NCI-H748 treated with DMSO at 0.1 percent for 48 hours (cell line): ENCODE measurements at places on chromosomes 13 and 19.

- no peak for DNase-seq
Measured at GRCh38 chr19:50512112-50512998, 1.4 kb downstream of the ASPDH start.

- DNase-seq, result no peak
Measured at GRCh38 chr19:56866538-56866937, 26.0 kb upstream of the PEG3 start.

DNA sequence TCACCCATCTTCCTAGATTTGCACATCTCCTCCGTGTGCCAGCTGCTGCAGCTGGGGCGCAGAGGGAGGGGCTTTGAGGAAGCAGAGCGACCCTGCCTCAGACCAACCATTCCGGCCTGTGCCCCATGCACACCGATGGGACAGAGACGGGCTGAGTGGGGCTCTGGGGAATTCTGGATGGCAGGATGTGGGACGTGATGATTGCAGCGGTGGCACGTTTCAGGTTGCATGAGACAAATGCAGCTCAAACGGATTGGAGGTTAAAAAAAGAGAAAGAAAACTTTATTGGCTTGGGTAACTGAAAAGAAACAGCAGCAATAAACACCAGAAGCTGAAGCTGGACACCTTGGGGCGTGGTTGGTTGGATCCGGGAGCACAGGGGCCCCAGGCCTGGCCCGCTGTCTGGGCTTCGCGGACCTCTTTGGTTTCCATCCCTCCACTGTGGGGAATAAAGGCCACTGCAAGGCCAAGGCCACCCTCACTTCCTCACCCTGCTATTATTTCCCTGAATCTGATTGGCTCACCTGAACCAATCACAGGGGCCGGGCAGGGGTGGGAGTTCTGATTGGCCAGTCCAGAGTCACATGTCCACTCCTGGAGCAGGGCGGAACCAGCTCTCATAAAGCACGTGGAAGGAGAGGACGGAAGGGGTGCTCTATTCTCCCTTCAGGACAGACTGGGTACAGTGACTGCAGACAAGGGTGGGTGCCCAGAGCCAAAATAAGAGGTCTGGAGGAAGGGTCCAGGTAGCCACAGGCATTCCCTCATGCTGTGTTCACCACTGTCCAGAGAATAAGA is 6.1 kb upstream of the ZNF787 start:
- no peak for DNase-seq

DNA sequence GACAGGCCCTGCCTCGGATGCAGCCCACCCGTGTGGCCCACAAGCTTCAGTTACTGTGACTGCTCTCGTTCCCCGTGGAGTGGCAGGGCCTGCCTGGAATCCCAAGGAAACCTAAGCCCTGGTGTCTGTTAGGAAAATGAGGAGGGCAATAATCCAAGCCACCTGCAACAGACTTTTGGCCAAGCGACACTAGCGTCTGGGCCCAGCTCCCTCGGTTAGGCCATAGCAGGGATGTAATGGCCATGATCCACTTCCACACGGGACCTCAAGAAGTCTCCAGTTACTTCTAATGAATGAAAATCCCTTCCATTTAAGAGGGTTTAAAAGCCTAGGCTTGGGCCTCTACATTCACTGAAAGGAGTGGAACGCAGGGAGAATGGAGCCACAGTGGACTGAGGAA is 8.9 kb downstream of the ZC3H4 start:
- DNase-seq, result no peak

DNA sequence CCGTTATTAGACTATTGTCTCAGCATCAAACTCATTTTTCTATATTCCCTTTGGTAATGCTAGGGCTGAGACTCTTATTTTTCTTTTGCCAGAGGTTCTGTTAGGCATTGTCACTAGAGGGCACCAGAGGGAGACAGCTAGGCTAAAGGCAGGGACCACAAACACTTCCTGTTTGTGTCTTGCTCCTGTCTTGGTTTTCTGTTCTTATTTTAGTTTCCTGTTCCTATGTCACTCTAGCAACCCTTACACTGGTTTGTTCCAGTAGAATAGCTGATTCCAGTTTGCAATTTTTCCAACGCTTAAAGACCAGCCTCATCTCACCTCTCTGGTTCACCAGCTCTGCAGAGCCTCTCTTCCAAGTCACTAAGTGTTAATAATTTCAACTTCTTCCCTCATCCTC is 772.0 kb downstream of the DIAPH3 start:
- peak; percentile 65 for DNase-seq

- no peak for DNase-seq
Measured at GRCh38 chr13:34901572-34901971, 40.5 kb upstream of the NBEA start.

- DNase-seq, result no peak
Measured at GRCh38 chr19:15398501-15399233, 19.1 kb upstream of the AKAP8 start.

DNA sequence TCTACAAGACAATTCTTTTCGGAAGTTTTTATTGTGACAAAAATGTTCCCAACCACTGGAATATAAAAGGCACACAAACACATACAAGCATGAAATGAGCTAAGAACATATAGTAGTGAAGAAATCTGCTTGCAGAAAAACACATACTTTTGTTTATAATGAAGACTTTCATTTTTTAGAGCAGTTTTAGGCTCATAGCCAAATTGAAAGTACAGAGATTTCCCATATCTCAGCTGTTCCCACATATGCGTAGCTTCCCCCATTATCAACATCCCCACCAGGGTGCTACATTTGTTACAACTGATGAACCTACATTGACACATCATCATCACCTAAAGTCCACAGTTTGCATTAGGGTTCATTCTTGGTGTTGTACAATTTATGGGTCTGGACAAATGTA is 249.4 kb downstream of the KCTD12 start:
- no peak for DNase-seq

DNA sequence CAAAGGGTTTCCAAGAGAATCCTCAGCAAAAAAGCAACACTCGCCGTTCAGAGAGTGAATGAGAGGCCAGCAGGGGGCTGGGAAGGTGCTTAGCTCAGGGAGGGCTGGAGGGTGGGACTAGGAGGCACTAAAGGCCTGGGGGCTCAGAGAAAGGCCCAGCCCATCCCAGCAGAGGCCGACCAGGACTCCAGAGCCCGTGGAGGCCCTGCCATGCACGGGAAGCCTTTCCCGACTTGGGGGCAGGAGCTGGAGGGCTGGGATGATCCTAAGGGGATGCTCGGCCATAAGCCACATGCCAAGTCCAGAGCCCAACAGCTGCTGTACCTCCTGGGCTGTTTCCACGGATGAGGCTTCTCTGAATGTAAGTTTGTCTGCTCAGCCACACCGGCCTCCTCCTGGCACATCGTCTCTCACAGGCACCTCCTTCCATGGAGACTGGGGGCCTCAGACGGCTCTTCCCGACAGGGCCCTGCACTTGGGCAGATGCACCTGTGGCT is 19.5 kb downstream of the RASA3 start:
- no peak for DNase-seq

- no peak for DNase-seq
Measured at GRCh38 chr13:89029062-89029461, 1357.9 kb downstream of the SLITRK5 start.

- DNase-seq, result no peak
Measured at GRCh38 chr13:100148422-100148821, 59.5 kb downstream of the PCCA start.

- DNase-seq, result peak; percentile 63
Measured at GRCh38 chr19:55585658-55586339, 5.2 kb upstream of the ZNF579 start.

DNA sequence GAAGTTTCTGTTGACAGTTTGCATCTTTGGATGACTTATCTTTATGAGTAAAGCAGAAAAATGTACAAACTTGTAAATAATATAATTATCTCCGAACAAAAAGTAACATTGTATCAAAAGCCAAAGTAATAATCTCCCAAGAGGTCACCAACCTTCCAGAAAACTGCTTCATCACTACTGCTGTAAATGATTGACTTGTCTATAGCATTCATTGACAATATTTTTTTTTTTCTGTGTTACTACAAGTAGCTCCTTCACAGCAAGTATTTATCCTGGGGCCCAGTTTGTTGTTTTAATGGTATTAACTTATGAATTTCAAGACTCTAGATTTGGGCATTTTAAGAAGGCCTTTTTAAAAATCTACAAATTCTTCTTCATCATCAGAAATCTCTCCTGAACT is 242.4 kb downstream of the KLF12 start:
- DNase-seq, result no peak

DNA sequence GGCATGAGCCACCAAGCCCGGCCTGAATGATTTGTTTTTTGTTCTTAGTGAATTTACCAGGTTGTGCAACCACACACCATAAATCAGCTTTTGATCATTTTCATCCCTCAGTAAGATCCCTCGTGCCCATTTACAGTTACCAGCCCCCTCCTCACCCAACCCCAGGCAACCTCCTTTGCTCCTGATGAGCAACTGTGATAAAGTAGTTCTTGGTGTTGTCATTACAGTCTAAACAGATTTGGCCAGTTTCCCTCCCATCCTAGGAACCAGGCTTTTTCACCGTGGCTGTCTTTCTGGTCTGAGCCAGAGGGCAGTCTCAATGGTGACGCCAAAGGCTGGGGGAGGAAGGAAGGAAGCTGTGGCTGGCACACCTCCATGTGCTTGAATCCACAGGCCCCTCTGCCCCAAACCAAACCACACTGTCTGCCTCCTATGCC is 61.2 kb upstream of the WDFY2 start:
- no peak for DNase-seq

DNA sequence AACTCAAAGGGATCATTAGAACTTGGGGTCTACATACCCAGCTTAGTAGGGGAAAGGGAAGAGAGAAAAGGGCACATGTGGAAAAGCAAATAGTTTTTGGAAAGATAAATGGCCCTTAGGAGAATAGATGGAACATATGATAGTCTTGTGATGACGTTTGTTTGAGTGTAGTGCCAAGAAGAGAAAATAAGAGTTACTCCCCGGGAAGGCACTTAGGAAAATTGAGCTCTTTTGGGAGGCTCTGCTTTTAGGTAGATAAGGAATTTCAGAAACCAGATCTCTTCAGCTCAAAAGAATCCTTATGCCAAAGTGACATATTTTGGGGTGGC is 44.8 kb upstream of the SERTM1 start:
- DNase-seq, result no peak

- no peak for DNase-seq
Measured at GRCh38 chr19:56403261-56403660, 871 bp upstream of the ZNF583 start.

- DNase-seq, result no peak
Measured at GRCh38 chr13:20126541-20127261, 34.2 kb downstream of the GJA3 start.

GRCh38 chr19:52138278-52138982 is 1.3 kb downstream of the ZNF616 start:
- DNase-seq, result peak; percentile 47

DNA sequence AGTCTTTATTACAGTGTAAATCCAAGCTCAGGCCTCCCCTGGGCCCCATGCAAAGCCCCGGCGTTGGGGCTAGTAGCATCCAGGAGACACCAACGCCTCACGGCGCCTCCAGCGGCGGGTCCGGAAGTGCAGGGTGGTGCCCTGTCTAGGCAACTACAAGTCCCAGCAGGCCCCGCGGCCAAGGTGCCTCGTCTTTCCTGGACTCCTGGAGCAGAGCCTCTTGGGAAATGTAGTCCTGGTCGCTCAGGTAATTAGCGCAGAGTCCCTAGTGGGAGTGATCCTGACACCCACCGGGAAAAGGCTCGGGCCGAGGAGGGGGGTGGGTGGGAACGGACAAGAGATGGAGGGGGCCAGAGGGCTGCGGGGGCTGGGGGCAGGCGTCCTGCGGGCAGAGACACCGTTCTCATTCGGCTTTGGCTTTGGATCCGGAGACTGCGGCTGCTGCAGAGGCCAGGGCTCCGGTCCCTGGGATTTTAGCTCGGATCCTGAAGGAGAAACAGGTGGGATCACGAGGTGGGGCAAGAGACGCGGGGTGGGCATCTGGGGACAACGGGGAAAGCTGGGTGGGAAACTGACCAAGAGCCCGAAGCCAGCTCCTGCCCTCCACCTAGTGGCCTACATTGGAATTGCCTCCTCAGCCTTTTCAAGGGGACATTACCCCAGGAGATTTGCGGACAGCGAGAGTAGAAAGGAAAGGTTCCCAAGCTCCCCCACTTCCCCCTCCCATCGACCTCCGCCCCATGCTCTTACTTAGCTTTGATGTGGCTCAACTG is 11.4 kb downstream of the RTN2 start:
- peak; percentile 92 for DNase-seq

DNA sequence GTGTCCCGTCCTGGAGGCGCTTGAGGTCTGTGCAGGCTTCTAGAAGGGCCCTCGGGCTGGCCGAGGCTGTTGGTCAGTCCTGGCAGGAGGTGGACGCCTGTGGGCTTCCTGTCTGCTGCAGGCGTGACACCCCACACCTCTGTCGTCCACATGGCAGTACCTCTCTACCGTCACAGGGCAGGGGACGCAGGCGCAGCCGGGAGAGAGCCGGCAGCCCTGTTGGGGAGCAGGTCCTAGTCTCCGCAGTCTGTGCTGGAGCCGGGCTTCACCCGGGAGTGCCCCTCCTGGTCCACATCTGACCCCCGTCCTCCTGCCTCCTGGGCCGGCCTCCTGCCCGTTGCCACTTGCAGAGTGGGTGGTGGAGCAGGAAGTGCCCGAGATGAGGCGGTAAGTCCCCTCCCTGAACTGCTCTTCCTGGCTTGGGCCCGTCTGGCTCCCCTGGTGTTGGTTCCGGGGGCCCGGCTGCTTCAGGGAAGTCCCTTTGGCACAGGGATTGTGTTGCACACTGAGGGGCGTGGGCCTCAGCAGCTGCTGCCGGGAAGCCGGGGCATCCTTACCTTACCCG is 106.0 kb downstream of the KDM4B start:
- DNase-seq, result no peak

DNA sequence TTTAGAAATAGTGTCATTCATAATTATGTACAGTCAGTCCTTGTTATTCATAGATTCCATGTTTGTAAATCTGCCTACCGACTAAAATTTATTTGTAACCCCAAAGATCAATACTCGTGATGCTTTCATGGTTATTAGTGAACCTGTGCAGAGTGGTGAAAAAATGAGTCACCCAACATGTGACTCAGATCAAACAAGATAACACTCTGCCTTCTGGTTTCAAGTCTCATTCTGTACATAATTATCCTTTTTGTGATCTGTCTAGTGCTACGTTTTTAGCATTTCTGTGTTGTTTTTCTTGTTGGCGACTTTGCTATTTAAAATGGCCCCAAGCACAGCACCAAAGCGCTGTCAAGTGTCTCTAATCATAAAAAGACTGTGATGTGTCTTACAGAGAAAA is 274.7 kb downstream of the SUCLA2 start:
- DNase-seq, result no peak

DNA sequence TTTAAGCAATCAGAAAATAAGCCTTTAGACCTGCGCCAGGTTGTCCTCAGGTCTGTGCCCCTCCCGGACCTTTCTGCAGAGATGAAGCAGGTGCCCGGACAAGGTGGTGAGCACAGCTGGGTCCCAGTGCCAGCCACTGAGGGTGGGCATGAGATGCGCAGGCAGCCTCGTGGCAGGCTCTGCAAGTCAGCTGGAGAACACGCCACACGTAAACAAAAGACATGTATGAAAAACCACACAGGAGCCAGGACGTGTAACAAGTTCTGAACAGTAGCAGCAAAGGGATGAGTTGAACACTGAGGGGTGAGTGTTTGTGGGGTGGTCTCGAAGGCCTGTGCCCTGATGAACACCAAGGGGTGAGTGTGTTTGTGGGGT is 68.8 kb upstream of the MCF2L start:
- DNase-seq, result no peak

- no peak for DNase-seq
Measured at GRCh38 chr13:49527123-49527522, 31.4 kb downstream of the PHF11 start.

GRCh38 chr13:86309881-86310280 is 510.7 kb upstream of the SLITRK6 start:
- no peak for DNase-seq

GRCh38 chr19:4581666-4582553 is 22.4 kb upstream of the SEMA6B start:
- no peak for DNase-seq

- no peak for DNase-seq
Measured at GRCh38 chr19:35514282-35514809, 897 bp upstream of the DMKN start.
